Transverse colon (tissue), 4 donors: ENCODE measurements at places on chromosomes 6 and 20. TPM values are rescaled to one million over a fixed set of nuclear protein-coding genes. Genes with fewer than 3 reads are reported as not detected.

DNA sequence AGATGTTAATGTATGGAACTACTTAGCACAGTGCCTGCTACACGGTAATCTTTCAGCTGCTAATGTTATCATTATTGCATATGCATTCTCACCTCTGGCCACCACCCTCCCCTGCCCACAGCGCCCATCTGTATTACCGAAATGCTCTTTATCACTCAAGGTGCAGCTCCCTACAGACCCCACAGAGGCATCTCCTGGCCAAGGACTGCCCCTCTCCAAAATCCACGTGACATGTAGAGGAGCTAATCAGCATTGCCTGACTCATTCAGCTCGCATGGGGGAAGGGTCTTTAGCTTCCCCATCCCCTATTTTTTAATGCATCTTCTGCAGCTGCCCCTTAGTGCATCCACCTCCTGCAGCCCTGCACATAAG is 41.8 kb downstream of the SLC22A23 start:
- H3K27me3 ChIP-seq, result no peaks in the 10 kb centered on the region
- peaks cover 7% of the 10 kb centered on the region for H3K4me1 ChIP-seq
- H3K36me3 ChIP-seq, result no peaks in the 10 kb centered on the region
- DNase-seq, result no peak
- H3K4me3 ChIP-seq, result no peak overlapping the region

The CDS2 gene
- total RNA-seq, result 29.9 TPM

DNA sequence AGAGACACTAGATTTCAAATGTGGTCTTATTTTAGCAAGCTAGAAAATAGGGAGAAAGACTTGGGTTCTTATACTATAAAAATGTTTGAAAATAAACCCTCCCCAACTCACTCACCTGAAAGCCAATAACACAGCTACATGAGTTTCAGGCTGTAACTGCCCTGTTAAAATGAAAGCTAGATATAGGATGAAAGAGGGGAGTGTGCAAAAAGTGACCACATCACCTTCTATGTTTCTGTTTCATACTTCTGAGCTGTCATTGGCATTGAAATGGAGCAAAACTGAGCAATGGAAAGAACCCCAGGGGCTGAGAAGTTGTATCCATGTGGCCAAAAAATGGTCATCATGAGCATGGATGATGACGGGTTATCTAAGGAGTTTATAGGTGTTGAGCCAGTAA is 148.1 kb upstream of the TENT5A start:
- H3K4me1 ChIP-seq, result peaks cover 4% of the 10 kb centered on the region
- H3K36me3 ChIP-seq, result no peaks in the 10 kb centered on the region
- no peak overlapping the region for H3K27ac ChIP-seq
- no peak for DNase-seq

The ZKSCAN4 gene
- 9.0 TPM for total RNA-seq

- no peaks in the 10 kb centered on the region for H3K4me1 ChIP-seq
- no peak for DNase-seq
- H3K27me3 ChIP-seq, result no peaks in the 10 kb centered on the region
- no peak overlapping the region for H3K27ac ChIP-seq
Measured at GRCh38 chr20:15977026-15977425, 596.2 kb downstream of the KIF16B start.

GRCh38 chr20:57620999-57621398 is 773 bp upstream of the ZBP1 start:
- H3K27ac ChIP-seq, result peak overlapping the region; percentile 60
- peaks cover 19% of the 10 kb centered on the region for H3K4me1 ChIP-seq
- H3K27me3 ChIP-seq, result no peaks in the 10 kb centered on the region
- H3K4me3 ChIP-seq, result no peak overlapping the region

GRCh38 chr6:107763946-107764345 is 60.2 kb downstream of the SCML4 start:
- no peaks in the 10 kb centered on the region for H3K36me3 ChIP-seq
- no peak for DNase-seq
- no peaks in the 10 kb centered on the region for H3K27me3 ChIP-seq
- no peak overlapping the region for H3K27ac ChIP-seq
- H3K4me3 ChIP-seq, result no peak overlapping the region

GRCh38 chr6:113347436-113347835 is 509.7 kb upstream of the MARCKS start:
- H3K4me1 ChIP-seq, result peaks cover 18% of the 10 kb centered on the region
- H3K27me3 ChIP-seq, result no peaks in the 10 kb centered on the region
- no peaks in the 10 kb centered on the region for H3K36me3 ChIP-seq
- no peak overlapping the region for H3K4me3 ChIP-seq
- no peak overlapping the region for H3K27ac ChIP-seq

DNA sequence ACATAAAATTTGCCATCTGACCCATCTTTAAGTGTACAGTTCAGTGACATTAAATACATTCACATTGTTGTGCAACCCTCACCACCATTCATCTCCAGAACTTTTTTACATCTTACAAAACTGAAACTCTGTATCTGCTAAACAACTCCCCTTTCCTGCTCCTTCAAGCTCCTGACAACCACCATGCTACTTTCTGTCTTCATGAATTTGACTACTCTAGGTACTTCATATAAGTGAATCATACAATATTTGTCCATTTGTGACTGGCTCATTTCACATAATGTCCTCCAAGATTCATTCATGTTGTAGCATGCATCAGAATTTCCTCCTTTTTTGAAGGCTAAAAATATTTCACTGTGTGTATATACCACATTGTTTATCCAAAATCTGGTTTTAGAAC is 86.9 kb upstream of the SMLR1 start:
- no peaks in the 10 kb centered on the region for H3K36me3 ChIP-seq
- no peaks in the 10 kb centered on the region for H3K4me1 ChIP-seq
- H3K27ac ChIP-seq, result no peak overlapping the region
- DNase-seq, result no peak
- no peak overlapping the region for H3K4me3 ChIP-seq

DNA sequence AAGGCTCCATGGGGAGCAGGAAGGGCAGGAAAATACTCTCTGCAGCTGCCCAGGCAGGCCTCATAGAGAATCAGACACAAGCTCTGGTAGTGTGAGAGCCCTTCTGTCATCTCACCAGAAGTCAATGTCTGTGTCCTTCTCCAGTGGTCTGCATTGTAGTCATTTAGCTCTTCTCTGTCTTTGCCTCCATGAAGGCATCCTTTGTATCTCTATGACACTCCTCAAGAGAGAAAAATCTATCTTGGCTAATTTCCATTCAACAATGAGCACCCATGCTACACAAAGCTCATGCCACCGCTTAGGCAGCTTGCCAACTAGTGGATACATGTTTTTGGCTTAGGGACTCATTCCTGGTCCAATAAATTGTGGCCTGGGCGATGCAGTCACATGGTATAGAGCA is 92.1 kb downstream of the RNF217 start:
- H3K27ac ChIP-seq, result no peak overlapping the region
- H3K27me3 ChIP-seq, result no peaks in the 10 kb centered on the region
- no peaks in the 10 kb centered on the region for H3K36me3 ChIP-seq
- no peak for DNase-seq
- H3K4me3 ChIP-seq, result no peak overlapping the region
- no peaks in the 10 kb centered on the region for H3K4me1 ChIP-seq

- DNase-seq, result no peak
- H3K27ac ChIP-seq, result no peak overlapping the region
- no peak overlapping the region for H3K4me3 ChIP-seq
- no peaks in the 10 kb centered on the region for H3K27me3 ChIP-seq
Measured at GRCh38 chr6:42514745-42515144, 49.1 kb upstream of the UBR2 start.

DNA sequence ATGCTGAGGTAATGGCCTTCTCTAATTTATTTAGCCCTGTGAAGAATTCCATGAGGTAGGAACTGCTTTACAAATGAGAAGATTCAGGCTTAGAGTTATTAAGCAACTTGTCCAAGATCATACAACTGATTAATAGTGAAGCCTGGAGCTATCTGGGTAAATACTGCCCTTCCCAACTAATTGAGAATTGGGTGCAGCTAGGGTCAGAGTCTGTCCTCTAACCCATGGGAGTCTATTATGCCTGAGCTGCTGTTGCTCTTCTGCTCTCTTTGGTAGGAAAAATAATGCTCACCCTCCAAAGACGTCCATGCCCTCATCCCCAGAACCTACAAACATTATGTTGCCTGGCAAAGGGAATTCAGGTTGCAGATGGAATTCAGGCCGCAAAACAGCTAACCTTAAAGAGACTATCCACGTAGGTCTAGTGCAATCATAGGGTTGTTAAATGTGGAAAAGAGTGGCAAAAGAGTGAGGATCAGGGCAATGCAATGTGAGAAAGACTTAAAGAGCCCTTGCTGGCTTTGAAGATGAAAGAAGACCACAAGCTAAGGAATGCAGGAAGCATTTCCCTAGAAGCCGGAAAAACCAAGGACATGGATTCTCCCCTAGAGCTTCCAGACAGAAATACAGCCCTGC is 90.1 kb downstream of the SPTLC3 start:
- no peaks in the 10 kb centered on the region for H3K36me3 ChIP-seq
- no peak overlapping the region for H3K27ac ChIP-seq
- no peak overlapping the region for H3K4me3 ChIP-seq
- no peaks in the 10 kb centered on the region for H3K4me1 ChIP-seq
- no peaks in the 10 kb centered on the region for H3K27me3 ChIP-seq

The SYCP2 gene
- 0.82 TPM for total RNA-seq

- DNase-seq, result no peak
- H3K27ac ChIP-seq, result peak overlapping the region; percentile 14
- H3K4me3 ChIP-seq, result no peak overlapping the region
- no peaks in the 10 kb centered on the region for H3K36me3 ChIP-seq
Measured at GRCh38 chr20:60063048-60063451, 104.8 kb downstream of the CDH26 start.

DNA sequence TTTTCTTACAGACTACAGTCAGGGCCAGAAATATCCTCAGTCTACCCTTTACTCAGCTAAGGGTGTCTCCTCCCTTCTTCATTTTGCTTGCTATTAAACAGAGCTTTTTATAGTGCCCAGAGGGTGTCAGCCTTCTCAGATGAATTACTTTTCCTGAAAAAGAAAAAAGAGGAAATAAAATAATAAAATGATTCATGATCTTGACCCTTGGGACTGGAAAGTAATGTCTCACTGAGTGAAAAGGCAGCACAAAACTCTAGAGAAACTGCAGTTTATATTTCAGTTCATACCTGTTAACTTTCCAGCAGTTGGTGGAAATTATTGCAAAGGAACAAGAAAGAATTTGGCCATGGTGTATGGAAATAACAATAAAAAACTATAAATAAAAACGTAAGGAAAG is 170.6 kb downstream of the IBTK start:
- no peaks in the 10 kb centered on the region for H3K27me3 ChIP-seq
- H3K4me3 ChIP-seq, result no peak overlapping the region
- H3K27ac ChIP-seq, result no peak overlapping the region
- no peaks in the 10 kb centered on the region for H3K36me3 ChIP-seq
- DNase-seq, result no peak
- H3K4me1 ChIP-seq, result peaks cover 12% of the 10 kb centered on the region

GRCh38 chr20:56941101-56941686 is 312.1 kb downstream of the TFAP2C start:
- no peaks in the 10 kb centered on the region for H3K4me1 ChIP-seq
- H3K36me3 ChIP-seq, result no peaks in the 10 kb centered on the region
- no peak overlapping the region for H3K4me3 ChIP-seq
- H3K27ac ChIP-seq, result no peak overlapping the region
- no peak for DNase-seq

GRCh38 chr6:6734479-6735465 is 146.3 kb downstream of the LY86 start:
- no peaks in the 10 kb centered on the region for H3K27me3 ChIP-seq
- H3K27ac ChIP-seq, result no peak overlapping the region
- no peaks in the 10 kb centered on the region for H3K4me1 ChIP-seq
- H3K36me3 ChIP-seq, result no peaks in the 10 kb centered on the region
- no peak overlapping the region for H3K4me3 ChIP-seq

GRCh38 chr20:20712004-20712473 is 405 bp downstream of the RALGAPA2 start:
- H3K36me3 ChIP-seq, result no peaks in the 10 kb centered on the region
- DNase-seq, result peak; percentile 46
- H3K4me1 ChIP-seq, result peaks cover 10% of the 10 kb centered on the region
- H3K4me3 ChIP-seq, result peak overlapping the region; percentile 84

The NFKBIE gene
- total RNA-seq, result 21.6 TPM

The IRF4 gene
- total RNA-seq, result 18.4 TPM

The AVP gene
- not detected for total RNA-seq

GRCh38 chr6:138815221-138815620 is 19.3 kb downstream of the ECT2L start:
- DNase-seq, result no peak
- no peak overlapping the region for H3K27ac ChIP-seq

GRCh38 chr20:58212636-58213035 is 15.8 kb downstream of the ANKRD60 start:
- no peak overlapping the region for H3K4me3 ChIP-seq
- H3K27me3 ChIP-seq, result peaks cover 42% of the 10 kb centered on the region
- H3K27ac ChIP-seq, result no peak overlapping the region
- no peaks in the 10 kb centered on the region for H3K36me3 ChIP-seq

The GSTA4 gene
- total RNA-seq, result 13.3 TPM

The JARID2 gene
- total RNA-seq, result 18.7 TPM

GRCh38 chr20:19785173-19785982 is 27.3 kb downstream of the RIN2 start:
- no peaks in the 10 kb centered on the region for H3K36me3 ChIP-seq
- H3K4me3 ChIP-seq, result no peak overlapping the region
- H3K27me3 ChIP-seq, result no peaks in the 10 kb centered on the region
- no peak for DNase-seq
- H3K27ac ChIP-seq, result peak overlapping the region; percentile 64

GRCh38 chr6:53263917-53264316 is 84.8 kb downstream of the ELOVL5 start:
- H3K36me3 ChIP-seq, result peaks cover 9% of the 10 kb centered on the region
- no peak for DNase-seq
- no peaks in the 10 kb centered on the region for H3K4me1 ChIP-seq
- H3K4me3 ChIP-seq, result no peak overlapping the region
- no peak overlapping the region for H3K27ac ChIP-seq

The ZNF165 gene
- 1.1 TPM for total RNA-seq

GRCh38 chr20:5041433-5041832 is 40.1 kb upstream of the SLC23A2 start:
- H3K27me3 ChIP-seq, result no peaks in the 10 kb centered on the region
- DNase-seq, result no peak
- H3K4me3 ChIP-seq, result no peak overlapping the region
- no peaks in the 10 kb centered on the region for H3K36me3 ChIP-seq

The HLA-DOA gene
- total RNA-seq, result 3.7 TPM

DNA sequence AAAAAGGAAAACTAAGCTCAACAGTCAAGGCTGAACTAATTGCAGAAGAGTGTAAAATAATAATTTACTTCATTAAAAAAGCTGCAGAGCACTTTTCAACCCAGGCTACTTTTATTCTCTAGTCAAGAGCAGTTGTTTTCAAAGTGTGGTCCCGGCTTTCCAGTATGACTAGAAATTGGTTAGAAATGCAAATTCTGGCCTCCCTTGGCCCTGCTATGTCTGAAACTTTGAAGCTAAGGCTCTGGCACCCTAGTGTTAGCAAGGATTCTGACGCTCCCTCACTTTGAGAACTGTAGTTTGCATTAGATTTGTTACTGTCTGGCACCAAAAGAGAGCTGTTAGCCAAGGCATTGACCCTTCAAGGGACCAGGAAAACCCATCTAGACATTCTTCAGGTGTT is 9.5 kb upstream of the NXT1 start:
- H3K27ac ChIP-seq, result no peak overlapping the region
- no peak for DNase-seq
- H3K27me3 ChIP-seq, result no peaks in the 10 kb centered on the region
- H3K4me3 ChIP-seq, result no peak overlapping the region
- H3K36me3 ChIP-seq, result no peaks in the 10 kb centered on the region
- no peaks in the 10 kb centered on the region for H3K4me1 ChIP-seq

The PXDC1 gene
- total RNA-seq, result 65.1 TPM
